ENCODE measurements at places on chromosomes 16 and 17. TPM values are rescaled to one million over a fixed set of nuclear protein-coding genes. Genes with fewer than 3 reads are reported as not detected.

Gene CYGB
- total RNA-seq = 25.9 TPM

Gene EME2
- total RNA-seq = 6.0 TPM

DNA sequence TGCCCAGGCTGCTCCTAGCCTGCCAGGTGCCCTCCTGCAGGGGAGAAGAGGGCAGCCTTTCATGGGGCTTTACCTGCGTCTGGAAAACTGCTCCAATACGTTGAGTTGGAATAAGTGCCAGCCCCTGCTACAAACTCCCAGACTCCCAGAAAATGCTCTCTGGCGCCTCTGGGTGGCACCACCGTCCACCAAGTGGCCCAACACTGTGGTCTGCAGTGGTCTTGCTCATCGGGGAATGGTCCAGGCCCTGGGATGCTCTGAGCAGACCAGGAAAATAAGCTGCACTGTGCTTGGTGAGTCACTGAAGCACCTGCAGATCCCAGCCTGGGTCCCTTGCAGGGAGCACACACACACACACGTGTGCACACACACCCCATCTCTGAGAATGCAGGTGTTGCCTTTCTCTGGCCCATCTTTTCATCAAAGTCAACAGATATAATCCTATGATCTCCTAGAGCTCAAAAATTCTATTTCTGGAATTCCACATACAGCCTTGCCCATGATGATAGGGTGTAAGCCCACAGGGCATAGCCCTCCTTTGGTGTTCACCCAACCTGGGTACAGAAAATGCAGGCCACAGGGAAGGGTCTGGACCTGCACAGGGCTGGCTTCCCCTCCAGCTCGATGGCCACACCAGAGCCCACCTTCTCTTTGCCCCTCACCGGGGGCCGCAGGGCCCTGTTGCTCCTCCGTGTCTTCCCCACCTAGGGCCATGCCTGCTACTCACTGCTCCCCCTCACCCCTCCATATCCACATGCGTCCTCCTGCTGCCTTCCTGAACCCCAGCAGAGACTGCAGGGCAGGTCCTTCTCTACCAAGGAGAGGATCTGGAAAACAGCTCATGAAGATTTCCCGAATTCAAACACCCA is 20.5 kb downstream of the CDIP1 start:
- no peak for DNase-seq

GRCh38 chr16:10647264-10647720 is 47.4 kb downstream of the TEKT5 start:
- DNase-seq = no peak

GRCh38 chr16:74591876-74592650 is 14.9 kb downstream of the GLG1 start:
- DNase-seq = no peak

- no peak for DNase-seq
These were observed 72.8 kb downstream of the SOCS1 start for GRCh38 chr16:11183035-11183812.

DNA sequence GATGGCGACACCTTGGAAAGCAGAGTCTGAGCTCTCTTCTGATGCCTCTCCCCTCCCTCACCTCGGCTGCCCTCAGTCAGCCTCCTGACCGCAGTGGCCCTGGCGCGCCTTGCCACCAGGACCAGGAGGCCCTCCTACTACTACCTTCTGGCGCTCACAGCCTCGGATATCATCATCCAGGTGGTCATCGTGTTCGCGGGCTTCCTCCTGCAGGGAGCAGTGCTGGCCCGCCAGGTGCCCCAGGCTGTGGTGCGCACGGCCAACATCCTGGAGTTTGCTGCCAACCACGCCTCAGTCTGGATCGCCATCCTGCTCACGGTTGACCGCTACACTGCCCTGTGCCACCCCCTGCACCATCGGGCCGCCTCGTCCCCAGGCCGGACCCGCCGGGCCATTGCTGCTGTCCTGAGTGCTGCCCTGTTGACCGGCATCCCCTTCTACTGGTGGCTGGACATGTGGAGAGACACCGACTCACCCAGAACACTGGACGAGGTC is 4.4 kb downstream of the GPR142 start:
- DNase-seq = no peak
